ENCODE measurements at places on chromosomes 3 and 15. TPM values are rescaled to one million over a fixed set of nuclear protein-coding genes. Genes with fewer than 3 reads are reported as not detected.
A peak's percentile ranks its signal among the peaks of the same experiment; 100 is the strongest.

GRCh38 chr15:66193066-66193465, 60.5 kb downstream of the MEGF11 start:
- DNase-seq = no peak

- no peak for DNase-seq
Observed at GRCh38 chr3:196237203-196237602, 20.9 kb downstream of the SLC51A start.

DNA sequence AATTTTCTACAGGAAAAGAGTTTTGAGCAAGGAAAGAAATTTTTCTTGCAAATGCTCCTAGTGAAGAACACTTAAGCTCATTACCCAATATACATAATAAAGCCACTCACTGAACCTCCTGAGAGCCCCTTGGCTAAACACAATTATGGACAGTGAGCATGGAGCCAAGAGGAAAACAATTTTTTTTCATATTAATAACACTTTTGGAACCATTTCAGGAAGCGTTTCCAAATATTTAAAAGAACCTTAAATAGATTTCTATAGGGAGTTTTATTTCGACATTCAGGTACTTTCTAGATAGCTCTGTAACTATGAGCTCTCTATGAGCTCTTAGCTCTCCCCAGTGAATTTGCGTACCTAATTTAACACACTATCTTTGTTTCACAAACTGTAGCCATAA, 581.1 kb downstream of the ZNF385D start:
- DNase-seq = no peak

GOLGA6L9 gene
- 4.7 TPM for polyA plus RNA-seq

GRCh38 chr3:73848173-73848906, 223.6 kb upstream of the PDZRN3 start:
- DNase-seq = no peak

- DNase-seq = no peak
Observed at GRCh38 chr3:52857864-52858263, 23.0 kb upstream of the MUSTN1 start.

DNA sequence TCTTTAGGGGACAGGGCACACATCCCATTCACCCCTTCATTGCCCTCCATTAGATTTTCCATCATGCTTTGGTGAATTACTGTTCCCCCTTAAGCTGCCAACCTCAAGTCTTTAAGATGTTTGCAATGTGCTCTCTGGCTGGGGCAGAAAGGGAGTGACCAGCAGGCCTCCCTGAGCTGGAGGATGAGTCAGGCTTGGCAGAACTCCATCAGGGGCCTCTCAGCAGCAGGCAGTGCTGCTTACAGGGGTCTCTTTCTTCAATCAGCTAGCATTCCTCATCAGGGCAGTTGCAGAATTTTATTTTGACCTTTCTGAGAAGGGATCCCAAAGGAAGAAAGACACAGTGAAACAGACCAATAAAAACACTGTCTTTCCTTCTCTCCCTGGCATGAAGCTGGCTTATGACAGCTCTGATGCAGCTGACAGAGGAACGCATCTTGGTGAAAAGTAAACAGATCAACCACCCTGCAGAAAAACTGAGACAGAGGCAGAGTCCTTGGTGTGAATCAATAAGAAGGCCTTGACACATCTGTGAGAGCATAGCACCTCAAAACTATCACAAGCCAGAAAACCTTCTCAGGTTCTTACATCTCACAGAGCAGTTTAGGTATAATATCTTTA, 88.7 kb upstream of the MRPL3 start:
- DNase-seq = no peak

GRCh38 chr3:47813551-47814177, 10.7 kb downstream of the DHX30 start:
- no peak for DNase-seq

NDUFAF3 gene
- polyA plus RNA-seq = 220 TPM

C3orf62 gene
- polyA plus RNA-seq = 3.9 TPM

DNA sequence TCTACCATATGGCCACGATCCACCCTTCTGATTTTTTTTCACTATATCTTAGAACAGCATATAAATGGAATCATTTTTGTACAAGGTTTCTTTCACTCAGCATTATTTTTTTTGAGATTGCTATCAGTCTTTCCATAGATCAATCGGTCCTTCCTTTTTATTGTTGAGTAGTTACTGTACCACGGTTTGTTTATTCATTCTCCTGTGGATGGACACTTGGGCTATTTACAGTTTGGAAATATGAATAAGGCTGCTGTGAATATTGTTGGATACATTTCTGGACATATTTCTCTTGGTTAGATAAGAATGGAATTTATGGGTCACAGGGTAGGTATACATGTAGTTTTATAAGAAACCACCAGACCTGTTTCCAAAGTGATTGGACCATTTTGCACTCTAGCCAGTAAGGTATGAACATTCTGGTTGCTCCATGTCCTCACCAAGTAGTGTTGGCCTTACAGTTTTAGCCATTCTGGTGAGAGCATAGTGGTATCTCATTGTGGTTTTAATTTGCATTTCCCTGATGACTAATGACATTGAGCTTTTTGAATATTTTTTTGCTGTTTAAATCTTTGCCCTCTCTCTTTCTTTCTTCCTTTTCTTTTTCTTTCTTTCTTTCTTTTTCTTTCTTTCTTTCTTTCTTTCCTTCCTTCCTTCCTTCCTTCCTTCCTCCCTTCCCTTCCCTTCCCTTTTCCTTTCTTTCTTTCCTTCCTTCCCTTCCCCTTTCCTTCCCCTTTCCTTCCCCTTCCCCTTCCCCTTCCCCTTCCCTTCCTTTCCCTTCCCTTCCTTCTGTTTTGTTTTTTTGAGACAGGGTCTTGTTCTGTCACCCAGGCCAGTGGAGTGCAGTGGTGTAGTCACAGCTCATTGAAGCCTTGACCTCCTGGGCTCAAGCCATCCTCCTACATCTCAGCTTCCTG, 49.2 kb downstream of the LRRK1 start:
- no peak for DNase-seq

DNA sequence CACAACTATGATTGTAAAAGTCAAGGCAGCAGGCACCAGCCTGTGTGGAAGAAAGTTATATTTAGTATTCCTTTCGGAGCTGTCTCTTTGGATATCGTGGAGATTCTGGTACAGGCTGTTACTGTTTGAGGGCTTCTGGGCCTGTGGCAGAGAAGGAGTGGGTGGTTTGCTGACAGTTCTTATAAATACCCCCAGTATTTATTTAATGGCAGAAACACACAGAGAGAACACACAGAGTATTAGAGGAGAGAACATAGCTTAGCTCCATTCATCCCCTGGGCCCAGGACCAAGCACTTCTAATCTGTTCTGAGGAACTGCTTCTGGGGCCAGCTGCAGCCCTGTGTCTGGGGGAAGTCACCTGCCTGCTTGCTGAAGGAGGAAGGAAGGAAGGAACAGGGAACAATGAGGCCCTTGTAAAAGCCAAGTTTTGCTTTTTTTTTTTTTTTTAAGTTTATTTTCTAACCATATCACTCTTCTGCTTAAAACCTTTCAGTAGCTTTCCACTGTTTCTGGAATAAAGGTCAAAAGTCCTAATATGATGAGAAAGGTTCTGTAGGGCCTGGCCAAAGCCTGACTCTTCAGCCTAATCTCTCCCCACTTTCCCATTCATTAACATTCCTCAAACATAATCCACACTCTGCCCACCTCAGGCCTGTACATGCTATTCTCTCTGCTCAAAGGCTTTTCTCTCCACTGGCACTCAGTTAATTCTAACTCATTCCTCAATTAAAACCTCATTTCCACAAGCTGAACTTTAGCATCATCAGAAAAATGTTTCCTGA, 11.8 kb upstream of the PP2D1 start:
- DNase-seq = peak; percentile 22

- no peak for DNase-seq
Observed at GRCh38 chr15:96339619-96340347, 9.3 kb downstream of the NR2F2 start.

SLC12A1 gene
- not detected for polyA plus RNA-seq

GJD2 gene
- polyA plus RNA-seq = 7.4 TPM

MAGEL2 gene
- polyA plus RNA-seq = 0.02 TPM

DNA sequence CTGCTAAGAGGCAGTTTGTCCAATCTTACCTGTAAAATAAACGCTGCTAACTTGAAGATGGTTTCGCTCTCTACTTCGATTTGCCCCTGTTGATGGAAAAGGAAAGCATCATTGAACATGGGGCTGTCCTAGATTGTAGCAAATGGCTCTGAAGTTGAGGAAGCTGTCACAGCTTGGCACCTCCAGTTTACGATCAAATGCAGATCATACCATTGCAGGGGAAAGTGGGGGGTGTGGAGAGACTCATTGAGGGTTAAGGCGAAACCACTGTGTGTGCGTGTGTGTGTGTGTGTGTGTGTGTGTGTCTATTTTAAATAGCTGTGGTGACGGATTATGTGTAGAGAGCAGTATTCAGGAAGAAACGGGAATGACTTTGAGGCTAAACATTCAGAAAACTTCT, 127.6 kb upstream of the LMOD3 start:
- no peak for DNase-seq

RPP14 gene
- polyA plus RNA-seq = 26.0 TPM

DNA sequence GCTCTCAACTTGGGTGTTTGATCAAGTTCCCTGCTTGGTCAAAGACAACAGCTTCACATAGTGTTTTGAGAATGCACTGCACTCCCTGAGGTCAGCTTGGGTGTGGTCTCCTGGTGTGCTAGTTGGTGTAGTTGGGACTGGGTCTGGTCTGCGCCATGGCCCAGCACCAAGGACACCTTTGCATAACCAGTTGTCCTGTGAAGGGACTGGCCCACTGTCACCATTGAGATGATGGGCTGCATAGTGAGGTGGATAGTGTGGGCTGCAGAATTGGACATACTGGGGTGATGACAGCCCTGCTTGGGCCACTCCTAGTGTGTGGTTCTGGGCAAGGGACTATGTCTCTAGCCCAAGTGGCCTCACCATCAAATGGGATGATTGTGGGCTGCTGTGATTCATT, 9.5 kb downstream of the RPSA start:
- no peak for DNase-seq

GRCh38 chr3:107884028-107884427, 206.8 kb downstream of the CD47 start:
- DNase-seq = no peak

- no peak for DNase-seq
Observed at GRCh38 chr3:150357923-150358607, 50.0 kb upstream of the TSC22D2 start.

GRCh38 chr3:148074946-148075345, 622.8 kb upstream of the AGTR1 start:
- no peak for DNase-seq

DNA sequence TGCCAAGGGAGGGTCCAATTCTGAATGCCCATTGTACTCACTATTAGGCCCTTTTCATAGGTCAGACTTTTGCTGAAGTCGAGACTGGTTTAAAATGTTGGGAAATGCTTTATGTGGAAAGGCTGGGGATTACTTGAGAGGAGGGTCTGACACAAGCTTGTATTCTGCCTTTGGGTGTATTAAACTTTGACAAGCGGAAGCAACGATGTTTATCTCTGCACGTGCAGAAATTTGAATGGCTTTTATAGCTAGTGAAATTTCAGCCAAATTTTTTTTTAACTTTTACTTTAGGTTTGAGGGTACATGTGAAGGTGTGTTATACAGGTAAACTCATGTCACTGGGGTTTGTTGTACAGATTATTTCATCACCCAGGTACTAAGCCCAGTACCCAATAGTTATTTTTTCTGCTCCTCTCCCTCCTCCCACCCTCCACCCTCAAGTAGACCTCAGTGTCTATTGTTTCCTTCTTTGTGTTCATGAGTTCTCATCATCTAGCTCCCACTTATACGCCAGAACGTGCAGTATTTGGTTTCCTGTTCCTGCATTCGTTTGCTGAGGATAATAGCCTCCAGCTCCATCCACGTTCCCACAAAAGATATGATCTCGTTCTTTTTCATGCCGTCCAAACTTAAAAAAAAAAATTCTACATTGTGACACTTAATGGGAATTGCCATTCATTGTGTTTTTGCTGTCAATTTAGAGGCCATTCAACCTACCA, 223.0 kb upstream of the BHLHE40 start:
- DNase-seq = no peak

- DNase-seq = no peak
Observed at GRCh38 chr3:52174896-52175295, 20.7 kb upstream of the POC1A start.

LNP1 gene
- polyA plus RNA-seq = 4.1 TPM

GRCh38 chr3:14179114-14179465, 473 bp downstream of the LSM3 start:
- no peak for DNase-seq

- DNase-seq = no peak
Observed at GRCh38 chr3:42705058-42705767, 2.6 kb upstream of the HHATL start.

PXYLP1 gene
- 5.1 TPM for polyA plus RNA-seq

GRCh38 chr3:128064962-128065361, 12.7 kb downstream of the SEC61A1 start:
- DNase-seq = no peak

- peak; percentile 81 for DNase-seq
Observed at GRCh38 chr3:101216710-101217465, 103.5 kb downstream of the IMPG2 start.

HTR3E gene
- not detected for polyA plus RNA-seq

RPL39L gene
- 8.1 TPM for polyA plus RNA-seq

GRCh38 chr15:68776477-68777270, 44.0 kb downstream of the ANP32A start:
- DNase-seq = no peak

DNA sequence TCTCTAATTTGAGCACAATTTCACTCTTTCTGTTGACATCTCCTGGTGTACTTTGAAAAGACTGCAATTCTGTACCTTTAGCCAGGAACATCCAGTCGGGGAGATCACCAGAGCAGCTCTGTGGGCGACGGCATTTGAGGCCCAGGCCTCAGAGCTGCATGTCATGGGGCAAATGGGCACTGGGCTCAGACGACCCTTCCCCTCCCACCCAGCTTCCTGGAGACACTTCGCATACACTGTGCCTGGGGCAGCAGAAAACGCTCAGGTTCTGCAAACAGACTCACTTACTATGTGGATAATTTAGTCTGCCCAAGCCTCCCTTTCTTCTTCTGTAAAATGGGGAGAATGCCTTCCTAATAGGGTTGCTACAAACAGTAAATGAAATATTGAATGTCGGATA, 96.9 kb downstream of the HMG20A start:
- no peak for DNase-seq

SNTN gene
- polyA plus RNA-seq = not detected
